ENCODE measurements at places on chromosomes 5 and 9. TPM values are rescaled to one million over a fixed set of nuclear protein-coding genes. Genes with fewer than 3 reads are reported as not detected.

- DNase-seq: no peak
- H3K4me1 ChIP-seq: peaks cover 16% of the 10 kb centered on the region
- H3K36me3 ChIP-seq: no peaks in the 10 kb centered on the region
Measured at GRCh38 chr5:65800775-65801174, 78.8 kb downstream of the NLN start.

The BTNL8 gene
- total RNA-seq: not detected

The ANKRD31 gene
- 1.5 TPM for total RNA-seq

GRCh38 chr9:122948313-122948712, 7.5 kb downstream of the RABGAP1 start:
- H3K4me1 ChIP-seq: peaks cover 86% of the 10 kb centered on the region
- DNase-seq: no peak
- peak overlapping the region; percentile 61 for H3K27ac ChIP-seq
- no peak overlapping the region for H3K4me3 ChIP-seq
- no peaks in the 10 kb centered on the region for H3K27me3 ChIP-seq
- no peaks in the 10 kb centered on the region for H3K36me3 ChIP-seq

GRCh38 chr5:37554938-37555337, 175.8 kb downstream of the WDR70 start:
- H3K36me3 ChIP-seq: no peaks in the 10 kb centered on the region
- H3K27me3 ChIP-seq: no peaks in the 10 kb centered on the region
- no peak overlapping the region for H3K27ac ChIP-seq
- no peak overlapping the region for H3K4me3 ChIP-seq

DNA sequence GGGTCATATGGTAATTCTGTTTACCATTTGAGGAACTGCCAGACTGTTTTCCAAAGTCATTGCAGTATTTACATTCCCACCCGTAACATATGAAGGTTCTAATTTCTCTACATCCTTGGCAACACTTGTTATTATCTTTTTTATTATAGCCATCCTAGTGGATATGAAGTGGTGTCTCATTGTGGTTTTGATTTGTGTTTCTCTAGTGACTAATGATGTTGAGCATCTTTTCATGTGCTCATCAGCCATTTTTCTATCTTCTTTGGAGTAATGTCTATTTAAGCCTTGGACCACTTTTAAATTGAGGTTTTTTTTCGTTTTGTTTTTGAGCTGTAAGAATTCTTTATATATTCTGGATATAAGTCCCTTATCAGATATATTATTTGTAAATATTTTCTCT, 132.8 kb upstream of the RUSC2 start:
- no peak for DNase-seq
- H3K27me3 ChIP-seq: no peaks in the 10 kb centered on the region
- no peak overlapping the region for H3K4me3 ChIP-seq

DNA sequence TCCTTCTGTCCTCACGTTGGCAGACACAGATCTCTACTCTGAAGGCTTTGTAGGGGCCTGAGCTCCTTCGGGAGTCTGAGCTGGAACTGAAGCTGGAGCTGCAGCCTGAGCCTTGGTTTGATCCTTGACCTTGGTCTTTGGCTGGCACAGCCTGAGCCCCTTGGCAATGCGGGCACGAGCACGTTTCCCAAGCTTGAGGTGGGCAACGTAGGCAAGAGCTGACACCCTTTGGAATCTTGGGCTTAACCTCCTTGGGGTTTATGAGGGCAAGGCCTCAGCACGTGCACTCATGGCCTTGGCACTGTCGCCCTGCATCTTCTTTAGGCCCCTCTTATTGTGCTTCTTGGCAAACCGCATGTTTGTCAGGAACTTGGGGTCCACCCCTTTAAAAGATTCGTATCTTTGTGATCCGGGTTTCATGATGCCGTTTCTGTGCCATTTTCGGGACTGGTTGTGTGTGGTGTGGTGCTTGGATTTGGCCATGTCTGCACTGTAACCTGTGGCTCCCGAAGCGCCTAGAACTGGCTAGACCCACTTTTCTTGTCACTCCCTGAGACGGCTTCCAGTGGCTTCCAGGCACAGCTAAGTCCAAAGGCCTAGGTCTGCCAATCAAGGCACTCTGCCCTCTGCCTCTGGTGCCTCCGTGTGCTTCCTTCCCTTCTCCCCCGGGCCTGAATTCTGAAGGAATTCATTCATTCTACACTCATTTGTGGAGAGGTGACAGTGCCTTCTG, 1.4 kb downstream of the SUSD1 start:
- no peaks in the 10 kb centered on the region for H3K36me3 ChIP-seq
- DNase-seq: no peak
- H3K27me3 ChIP-seq: peaks cover 12% of the 10 kb centered on the region
- H3K4me1 ChIP-seq: peaks cover 16% of the 10 kb centered on the region
- no peak overlapping the region for H3K27ac ChIP-seq
- H3K4me3 ChIP-seq: no peak overlapping the region

GRCh38 chr9:70639853-70640814, 225.7 kb upstream of the KLF9 start:
- no peaks in the 10 kb centered on the region for H3K36me3 ChIP-seq
- H3K4me3 ChIP-seq: no peak overlapping the region

The TAF11L5 gene
- total RNA-seq: not detected

DNA sequence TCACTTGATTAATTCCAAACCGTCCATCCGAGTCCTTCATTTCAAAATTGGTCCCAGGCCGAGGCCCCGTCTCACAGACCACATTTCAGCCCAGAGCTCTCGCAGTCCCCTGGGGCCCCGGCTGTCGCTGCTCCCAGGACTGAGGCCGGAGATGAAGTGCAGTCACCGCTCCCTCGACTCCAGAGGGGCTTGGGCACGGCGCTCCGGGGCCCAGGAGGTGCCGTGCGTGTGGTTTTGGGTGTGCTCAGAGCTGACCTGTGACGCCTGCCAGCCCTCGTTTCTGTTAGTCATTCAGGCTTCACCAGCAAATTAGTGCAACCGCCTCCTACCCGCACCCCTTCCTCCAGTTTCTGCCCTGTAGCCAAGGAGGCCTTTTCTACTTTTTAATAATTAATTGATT, 48.7 kb upstream of the PHYKPL start:
- H3K4me3 ChIP-seq: no peak overlapping the region
- no peaks in the 10 kb centered on the region for H3K36me3 ChIP-seq
- H3K4me1 ChIP-seq: no peaks in the 10 kb centered on the region

- H3K4me3 ChIP-seq: no peak overlapping the region
- H3K27me3 ChIP-seq: no peaks in the 10 kb centered on the region
- DNase-seq: no peak
- H3K36me3 ChIP-seq: peaks cover 44% of the 10 kb centered on the region
Measured at GRCh38 chr9:95974389-95974788, 98.9 kb downstream of the ERCC6L2 start.

DNA sequence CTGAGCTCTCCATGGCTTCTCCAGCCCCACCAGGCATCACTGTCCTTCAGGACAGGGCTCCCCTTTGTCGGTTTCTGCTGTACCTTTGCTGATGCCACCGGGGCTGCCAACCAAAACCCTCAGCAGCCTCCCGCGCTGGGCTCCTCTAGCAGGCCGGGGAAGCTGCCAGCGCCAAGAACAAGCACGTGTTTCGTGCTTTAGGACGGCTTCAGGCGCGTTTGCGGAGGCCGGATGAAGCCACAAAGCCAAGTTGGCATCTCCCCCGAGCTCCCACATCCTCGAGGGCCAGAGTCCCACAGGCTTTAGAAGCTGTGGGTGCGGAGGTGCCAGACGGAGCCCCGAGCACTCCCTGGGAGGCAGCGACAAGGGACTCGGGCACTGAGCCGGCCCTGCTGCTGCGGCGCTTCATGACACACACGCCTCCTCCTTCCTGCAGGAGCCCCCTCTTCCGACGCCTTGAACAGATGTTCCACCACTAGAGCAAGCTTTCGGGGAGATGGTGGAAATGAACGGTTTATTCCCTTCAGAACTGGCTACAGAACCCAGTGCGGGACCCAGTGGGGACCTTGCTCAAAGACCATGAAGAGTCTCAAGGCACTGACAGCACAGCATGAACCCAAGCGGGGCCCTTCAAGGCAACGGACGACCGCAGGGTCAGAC, 36.7 kb downstream of the SARDH start:
- H3K4me1 ChIP-seq: peaks cover 8% of the 10 kb centered on the region
- H3K27ac ChIP-seq: no peak overlapping the region
- peak overlapping the region; percentile 41 for H3K4me3 ChIP-seq

The NTNG2 gene
- total RNA-seq: 0.87 TPM

DNA sequence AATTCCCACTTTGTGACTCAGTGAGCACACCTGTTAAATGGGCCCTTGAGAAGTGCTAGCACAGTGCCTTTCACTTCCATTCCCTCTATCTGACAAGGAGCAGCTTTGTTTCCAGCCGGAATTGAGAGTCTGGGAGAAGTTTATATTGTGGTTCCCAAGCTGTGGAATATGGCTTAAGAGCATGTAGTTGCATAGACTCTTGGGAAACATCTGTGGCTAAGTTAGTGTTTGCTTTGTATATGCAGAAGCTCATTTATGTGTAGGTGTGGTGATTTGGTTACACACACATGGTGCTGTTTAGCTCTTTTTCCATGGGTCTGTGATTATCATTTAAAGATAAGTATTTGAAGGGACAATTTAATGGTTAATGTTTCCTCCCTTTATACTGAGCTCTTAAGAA, 110.5 kb upstream of the HMHB1 start:
- H3K27ac ChIP-seq: no peak overlapping the region
- no peaks in the 10 kb centered on the region for H3K27me3 ChIP-seq
- no peaks in the 10 kb centered on the region for H3K36me3 ChIP-seq
- no peak for DNase-seq
- H3K4me1 ChIP-seq: peaks cover 7% of the 10 kb centered on the region

GRCh38 chr9:134443174-134444037, 117.2 kb downstream of the RXRA start:
- H3K4me3 ChIP-seq: no peak overlapping the region
- peaks cover 20% of the 10 kb centered on the region for H3K4me1 ChIP-seq
- H3K27me3 ChIP-seq: no peaks in the 10 kb centered on the region
- no peaks in the 10 kb centered on the region for H3K36me3 ChIP-seq

DNA sequence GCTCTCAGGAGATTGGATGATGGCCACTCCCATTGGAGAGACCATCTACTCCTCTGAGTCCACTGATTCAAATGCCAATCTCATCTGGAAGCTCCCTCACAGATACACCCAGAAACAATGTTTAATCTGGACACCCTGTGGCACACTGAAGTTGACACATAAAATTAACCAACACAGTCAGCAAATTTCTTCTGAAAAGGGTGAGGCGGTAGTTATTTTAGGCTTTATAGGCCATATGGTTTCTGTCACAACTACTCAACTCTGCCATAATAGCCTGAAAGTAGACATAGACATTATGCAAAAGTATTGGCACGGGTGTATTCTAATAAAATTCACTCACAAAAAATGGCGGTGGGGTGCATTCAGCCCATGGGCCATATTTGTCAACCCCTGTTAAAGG, 244.5 kb upstream of the VLDLR start:
- H3K27ac ChIP-seq: no peak overlapping the region
- no peaks in the 10 kb centered on the region for H3K36me3 ChIP-seq
- H3K4me3 ChIP-seq: no peak overlapping the region
- H3K27me3 ChIP-seq: no peaks in the 10 kb centered on the region

The SV2C gene
- 1.4 TPM for total RNA-seq

- DNase-seq: no peak
- H3K4me3 ChIP-seq: no peak overlapping the region
- no peaks in the 10 kb centered on the region for H3K36me3 ChIP-seq
- no peak overlapping the region for H3K27ac ChIP-seq
- no peaks in the 10 kb centered on the region for H3K27me3 ChIP-seq
Measured at GRCh38 chr5:167759057-167759821, 532.2 kb upstream of the WWC1 start.

The OBP2A gene
- not detected for total RNA-seq

DNA sequence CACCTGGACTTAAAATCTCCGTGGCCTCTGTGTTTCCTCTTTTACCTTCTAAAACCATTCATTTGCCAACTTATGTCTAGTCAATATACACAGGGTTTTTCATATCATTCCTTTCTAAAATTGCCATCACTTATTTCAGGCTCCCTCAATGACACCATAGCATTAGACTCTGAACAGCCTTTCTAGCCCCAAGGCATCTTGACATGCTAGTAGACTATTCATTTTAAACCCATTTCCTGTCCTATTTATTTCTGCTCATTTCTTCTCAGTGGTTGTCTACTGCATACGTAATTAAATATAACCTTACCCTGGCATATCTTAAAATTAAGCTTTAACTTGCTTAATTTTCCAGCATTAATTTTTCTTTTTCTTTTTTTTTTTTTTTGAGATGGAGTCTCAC, 83.2 kb downstream of the PHAX start:
- H3K27ac ChIP-seq: no peak overlapping the region
- DNase-seq: no peak
- no peaks in the 10 kb centered on the region for H3K4me1 ChIP-seq
- H3K36me3 ChIP-seq: no peaks in the 10 kb centered on the region
- H3K4me3 ChIP-seq: no peak overlapping the region
